ENCODE measurements at places on chromosomes 5 and 9.

GRCh38 chr9:102569436-102569835 lies 425.7 kb upstream of the CYLC2 start:
- DNase-seq: no peak

DNA sequence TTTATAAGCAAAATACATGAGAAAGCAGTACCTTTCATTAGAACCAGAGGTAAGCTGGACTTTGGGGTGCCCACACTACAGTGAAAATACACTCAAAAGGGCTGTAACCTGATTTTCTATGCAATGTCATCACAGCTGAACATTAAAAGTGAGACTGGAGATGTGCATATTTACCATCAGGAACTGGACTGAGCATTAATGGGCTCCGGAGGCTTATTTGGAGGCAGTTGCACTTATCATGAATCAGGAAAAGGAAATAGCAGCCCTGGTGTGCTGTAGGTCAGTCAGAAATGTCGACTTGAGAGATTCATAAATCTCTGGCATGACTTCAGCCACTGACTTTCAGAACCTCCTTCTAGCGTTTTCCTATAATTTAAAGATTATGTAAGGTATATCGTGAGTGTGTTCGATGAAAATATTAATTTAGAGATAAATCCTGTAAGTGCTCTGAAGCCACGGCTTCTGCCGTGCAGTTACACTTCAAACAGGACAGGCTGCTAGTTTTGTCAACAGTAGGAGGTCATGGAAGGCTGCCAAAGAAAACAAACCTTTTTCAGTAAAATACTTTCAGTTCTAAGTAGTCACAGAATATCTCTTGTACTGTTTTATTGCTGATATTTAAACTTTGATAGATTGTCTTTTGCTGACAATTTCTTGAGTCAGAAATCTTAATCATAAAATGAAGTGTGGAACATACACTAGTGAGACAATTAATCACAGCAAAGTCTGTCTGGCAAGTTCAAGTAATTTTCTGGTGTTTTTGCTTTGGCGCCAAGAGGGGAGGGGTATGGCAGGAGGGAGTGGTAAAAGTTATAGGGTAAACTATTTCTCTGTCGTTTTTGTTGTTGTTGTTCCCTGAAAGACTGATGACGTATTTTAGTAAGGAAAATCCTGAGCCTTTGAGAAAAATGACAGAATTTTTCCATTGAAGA lies 939.7 kb downstream of the NR2F1-AS1 start:
- peak; percentile 87 for DNase-seq

DNA sequence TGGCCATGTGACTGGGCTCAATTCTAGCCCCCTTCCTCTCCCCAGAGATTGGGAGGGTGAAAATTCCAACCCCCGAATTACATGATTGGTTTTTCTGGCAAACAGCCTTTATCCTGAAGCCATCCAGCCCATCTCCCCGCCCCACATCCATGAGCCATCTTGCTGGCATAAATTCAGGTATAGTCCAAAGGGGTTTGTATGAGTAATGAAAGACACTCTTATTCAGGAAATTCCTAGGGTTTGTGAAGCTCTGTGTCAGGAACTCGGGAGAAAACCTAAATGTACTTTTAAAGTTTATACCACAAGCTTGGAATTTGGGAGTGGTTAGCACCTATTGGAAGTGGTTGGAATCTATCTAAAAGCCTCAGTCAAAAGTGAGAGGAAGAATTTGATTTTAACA lies 80.6 kb upstream of the SIMC1 start:
- DNase-seq: peak; percentile 88

GRCh38 chr5:111453747-111454146 lies 58.6 kb downstream of the STARD4 start:
- DNase-seq: peak; percentile 62

DNA sequence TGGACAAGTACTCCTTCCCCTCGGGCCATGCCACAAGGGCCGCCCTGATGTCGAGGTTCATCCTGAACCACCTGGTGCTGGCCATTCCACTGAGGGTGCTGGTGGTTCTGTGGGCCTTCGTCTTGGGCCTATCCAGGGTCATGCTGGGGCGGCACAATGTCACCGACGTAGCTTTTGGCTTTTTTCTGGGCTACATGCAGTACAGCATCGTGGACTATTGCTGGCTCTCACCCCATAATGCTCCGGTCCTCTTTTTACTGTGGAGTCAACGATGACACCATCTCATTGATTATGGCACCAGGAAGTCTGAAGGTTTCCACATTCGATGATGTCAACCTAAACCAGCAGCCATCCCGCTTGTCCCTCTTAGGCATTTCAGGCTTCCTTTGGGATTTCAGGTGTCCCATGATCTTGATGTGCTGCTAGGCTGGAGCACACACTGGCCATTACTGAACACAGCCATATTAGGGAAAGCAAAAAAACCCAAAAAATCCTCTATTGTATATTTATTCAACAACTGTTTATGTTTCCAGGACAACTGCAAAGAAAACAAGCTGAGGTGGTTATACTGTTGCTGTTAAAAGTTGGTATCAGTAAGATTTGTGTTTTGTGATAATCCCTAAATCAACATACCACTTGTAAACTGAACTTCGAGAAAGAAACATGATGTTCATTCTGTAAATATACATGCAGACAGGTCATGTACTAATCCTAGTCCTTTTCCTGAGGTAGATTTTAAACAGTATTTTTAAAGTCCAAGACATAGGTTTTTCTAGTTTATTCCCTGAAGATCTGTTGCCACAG lies 1.1 kb downstream of the PLPP6 start:
- DNase-seq: no peak

- DNase-seq: peak; percentile 75
Measured at GRCh38 chr5:31366941-31367340, 165.0 kb downstream of the DROSHA start.

DNA sequence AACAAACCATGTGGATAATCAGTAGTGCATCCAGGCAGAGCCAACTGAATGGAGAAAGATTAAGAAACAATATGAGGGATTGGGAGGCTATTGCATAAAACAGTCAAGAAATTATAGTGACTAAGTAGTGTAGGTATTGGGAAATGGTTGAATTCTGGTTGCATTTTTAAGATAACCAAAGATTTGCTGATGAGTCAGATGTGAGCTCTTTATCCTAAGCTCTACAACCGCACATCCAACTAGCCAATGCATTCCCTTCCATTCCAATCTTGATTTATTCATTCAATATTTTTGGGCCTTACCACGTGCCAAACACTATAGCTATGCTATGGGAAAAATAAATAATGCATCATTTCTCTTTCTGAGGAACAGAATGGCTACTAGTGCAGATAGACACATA lies 524.5 kb upstream of the RGMB start:
- DNase-seq: peak; percentile 94

- no peak for DNase-seq
Measured at GRCh38 chr5:69525490-69525889, 32.9 kb downstream of the OCLN start.

- DNase-seq: no peak
Measured at GRCh38 chr5:138463419-138464007, 1.8 kb upstream of the EGR1 start.

- DNase-seq: no peak
Measured at GRCh38 chr5:38112938-38113337, 145.4 kb upstream of the EGFLAM start.

DNA sequence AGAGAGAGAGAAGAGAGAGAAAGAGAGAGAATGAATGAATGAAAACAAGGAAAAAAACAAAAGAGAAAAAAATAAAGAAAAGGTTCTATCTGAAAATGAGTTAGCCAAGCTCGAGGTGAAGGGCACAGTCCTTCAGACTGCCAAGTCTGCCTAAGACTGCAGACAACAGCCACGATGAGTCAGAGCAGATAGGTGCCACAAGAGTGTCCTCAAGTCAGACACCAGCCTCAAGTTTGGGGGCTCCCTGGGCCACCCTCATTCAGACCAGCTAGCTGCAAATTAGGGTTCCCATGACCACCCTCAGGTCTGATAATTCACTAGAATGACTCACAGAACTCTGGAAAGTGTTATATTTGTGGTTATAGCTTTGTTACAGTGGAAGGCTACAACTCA lies 13.9 kb upstream of the HABP4 start:
- no peak for DNase-seq

DNA sequence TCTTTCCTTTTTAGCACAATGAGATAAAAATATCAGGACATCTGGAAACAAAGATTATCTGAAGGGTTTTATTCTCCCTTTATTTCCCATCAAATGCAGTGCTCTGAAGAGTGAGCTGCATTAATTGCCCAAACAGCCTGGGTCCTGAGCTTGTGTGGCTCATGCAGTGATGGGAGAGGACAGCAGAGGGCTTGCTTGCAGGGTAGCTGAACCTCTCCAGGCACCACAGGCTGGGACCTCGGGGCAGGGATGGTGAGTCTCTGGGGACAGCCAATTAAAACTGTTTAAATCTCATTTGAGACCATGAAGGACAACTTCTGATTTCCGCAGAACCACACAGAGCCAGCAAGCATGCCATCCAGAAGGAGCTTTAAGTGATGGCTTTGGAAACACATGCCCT lies 71.2 kb downstream of the PLAC8L1 start:
- no peak for DNase-seq

- DNase-seq: no peak
Measured at GRCh38 chr5:174236070-174236469, 190.6 kb downstream of the NSG2 start.

GRCh38 chr5:172321593-172321992 lies 38.0 kb upstream of the UBTD2 start:
- no peak for DNase-seq

- DNase-seq: peak; percentile 22
Measured at GRCh38 chr5:73186976-73187375, 14.0 kb downstream of the TMEM174 start.

DNA sequence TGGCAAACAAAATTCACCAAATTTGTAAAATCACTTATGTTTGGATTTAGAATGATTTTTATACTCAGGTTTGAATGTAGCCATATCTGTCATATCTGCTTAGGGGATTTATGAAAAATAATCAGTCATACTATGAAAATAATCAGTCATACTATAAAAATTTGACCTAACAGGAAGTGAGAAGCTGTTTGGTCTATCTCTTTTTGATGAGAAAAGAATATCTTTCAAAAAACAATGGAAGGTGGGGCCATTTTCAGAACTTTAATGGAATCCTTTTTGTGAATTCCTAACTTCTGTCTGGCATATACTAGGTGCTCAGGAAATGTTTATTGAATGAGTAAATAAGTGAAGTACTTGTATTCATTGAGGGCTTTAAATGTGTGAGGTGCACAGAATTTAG lies 70.1 kb downstream of the CWC27 start:
- DNase-seq: no peak

DNA sequence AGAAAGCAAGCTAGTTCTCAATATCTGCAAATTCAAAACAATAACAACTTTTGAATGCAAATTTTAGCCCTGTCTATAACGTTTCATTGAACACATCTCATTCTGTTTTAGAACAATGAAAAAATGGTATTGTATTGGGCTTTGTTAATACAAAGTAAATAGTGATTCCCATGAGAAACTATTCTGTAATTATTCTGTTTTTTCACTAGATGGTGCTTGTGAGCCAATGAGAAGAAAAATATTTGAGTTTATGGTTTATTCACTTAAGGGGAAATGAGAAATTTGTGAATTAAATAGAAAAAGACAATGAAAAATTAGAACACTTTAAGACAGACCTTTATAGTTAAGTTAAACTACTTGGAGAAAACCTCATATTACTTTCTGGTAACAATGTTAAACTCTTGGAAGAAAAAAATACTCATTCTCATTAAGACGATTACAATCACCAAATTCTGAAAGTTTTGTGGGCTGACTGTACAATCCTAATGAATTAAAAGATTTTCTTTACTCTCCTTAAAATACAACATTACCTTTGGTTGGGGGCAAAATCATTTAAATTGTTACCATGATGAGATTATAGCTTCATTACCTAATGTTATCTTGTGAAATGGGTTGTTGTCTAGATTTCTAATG lies 127.0 kb downstream of the NNT start:
- peak; percentile 23 for DNase-seq

DNA sequence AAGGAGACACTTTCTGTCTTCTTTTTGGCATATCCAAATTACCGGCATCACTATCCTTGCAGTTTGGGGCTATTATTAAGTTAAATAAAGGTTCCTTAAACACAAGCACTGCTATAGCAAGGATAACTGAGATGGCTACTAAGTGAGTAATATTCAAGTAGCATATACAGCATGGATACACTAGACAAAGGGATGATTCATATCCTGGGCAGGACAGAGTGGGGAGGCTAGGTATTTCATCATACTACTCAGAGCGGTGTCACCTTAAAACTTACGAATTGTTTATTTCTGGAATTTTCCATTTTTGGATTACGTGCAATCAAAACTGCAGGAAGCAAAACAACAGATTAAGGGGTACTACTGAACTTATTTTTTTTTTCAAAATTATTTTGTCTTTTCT lies 54.1 kb downstream of the FER start:
- peak; percentile 93 for DNase-seq

GRCh38 chr5:139641116-139642080 lies 6.8 kb upstream of the CXXC5 start:
- no peak for DNase-seq

DNA sequence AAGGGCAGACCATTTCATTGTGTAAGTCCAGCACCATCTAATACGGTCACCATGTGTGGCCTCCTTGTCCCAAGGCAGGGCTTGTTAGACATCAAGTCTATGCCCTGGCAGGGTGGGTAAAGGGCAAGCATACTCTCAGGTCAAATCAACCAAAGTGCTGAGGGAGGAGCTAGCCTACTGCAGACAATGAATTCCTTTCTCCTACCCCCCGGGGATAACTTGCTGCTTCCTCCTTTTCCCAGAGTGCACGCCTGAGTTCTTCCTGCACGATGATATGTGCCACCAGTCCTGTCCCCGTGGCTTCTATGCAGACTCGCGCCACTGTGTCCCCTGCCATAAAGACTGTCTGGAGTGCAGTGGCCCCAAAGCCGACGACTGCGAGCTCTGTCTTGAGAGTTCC lies 71.4 kb downstream of the RFK start:
- DNase-seq: no peak

- DNase-seq: no peak
Measured at GRCh38 chr5:149419859-149420544, 40.9 kb upstream of the IL17B start.

DNA sequence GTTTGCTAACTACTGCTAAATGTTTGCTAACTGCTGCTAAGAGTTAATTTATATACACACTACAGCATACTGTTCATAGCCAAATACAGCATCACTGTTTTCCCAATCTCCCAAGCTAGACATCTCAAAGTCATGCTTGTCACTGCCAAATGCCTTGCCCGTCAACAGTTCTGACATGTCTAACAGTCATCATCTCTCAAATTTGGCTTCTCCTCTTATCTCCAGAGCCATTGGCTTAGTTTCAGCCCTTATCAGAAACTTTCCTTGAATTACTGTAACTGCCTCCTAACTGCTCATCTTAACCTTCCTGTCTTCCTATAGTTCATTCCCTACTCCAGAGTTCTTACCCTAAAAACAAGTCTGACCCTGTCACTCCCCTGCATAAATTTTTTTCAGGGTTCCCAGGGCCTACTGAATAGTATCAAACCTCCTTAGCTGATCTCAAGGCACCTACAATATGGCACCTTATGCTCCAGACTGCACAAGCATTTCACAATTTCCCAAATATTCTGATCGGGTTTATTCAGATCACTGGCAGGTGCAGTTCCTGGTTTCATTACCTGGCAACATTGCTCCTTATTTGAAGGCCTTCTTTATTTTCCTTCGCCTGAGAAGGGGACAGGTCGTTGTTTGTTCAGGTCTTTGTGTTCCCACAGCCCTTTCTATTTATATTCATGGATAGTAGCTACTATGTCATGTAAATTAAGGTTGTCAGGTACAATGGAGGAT lies 55.9 kb upstream of the ANKRD55 start:
- DNase-seq: no peak

GRCh38 chr5:658103-658502 lies 35.0 kb downstream of the TPPP start:
- DNase-seq: no peak

GRCh38 chr9:108209132-108209685 lies 646.6 kb downstream of the ACTL7B start:
- no peak for DNase-seq
